ENCODE measurements at places on chromosomes 16 and 17. TPM values are rescaled to one million over a fixed set of nuclear protein-coding genes. Genes with fewer than 3 reads are reported as not detected.

GRCh38 chr17:48609759-48610281 is 997 bp downstream of the HOXB7 start:
- no peak for DNase-seq

GRCh38 chr17:32461853-32462617 is 17.7 kb downstream of the PSMD11 start:
- peak; percentile 37 for DNase-seq

DNA sequence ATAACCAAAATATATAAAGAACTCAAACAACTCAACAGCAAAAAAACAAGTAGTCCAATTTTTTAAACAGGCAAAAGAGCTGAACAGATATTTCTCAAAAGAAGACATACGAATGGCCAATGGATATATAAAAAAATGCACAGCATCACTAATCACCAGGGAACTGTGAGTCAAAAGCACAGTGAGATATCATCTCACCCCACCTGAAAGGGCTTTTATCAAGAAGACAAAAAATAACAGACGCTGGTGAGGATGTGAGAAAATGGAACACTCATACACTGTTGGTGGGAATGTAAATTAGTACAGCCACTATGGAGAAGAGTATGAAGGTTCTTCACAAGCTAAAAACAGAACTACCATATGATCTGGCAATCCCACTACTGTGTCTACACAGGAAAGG is 7.4 kb downstream of the XYLT1 start:
- no peak for DNase-seq

- DNase-seq: no peak
Measured at GRCh38 chr17:19371259-19372010, 6.9 kb upstream of the MAPK7 start.

DNA sequence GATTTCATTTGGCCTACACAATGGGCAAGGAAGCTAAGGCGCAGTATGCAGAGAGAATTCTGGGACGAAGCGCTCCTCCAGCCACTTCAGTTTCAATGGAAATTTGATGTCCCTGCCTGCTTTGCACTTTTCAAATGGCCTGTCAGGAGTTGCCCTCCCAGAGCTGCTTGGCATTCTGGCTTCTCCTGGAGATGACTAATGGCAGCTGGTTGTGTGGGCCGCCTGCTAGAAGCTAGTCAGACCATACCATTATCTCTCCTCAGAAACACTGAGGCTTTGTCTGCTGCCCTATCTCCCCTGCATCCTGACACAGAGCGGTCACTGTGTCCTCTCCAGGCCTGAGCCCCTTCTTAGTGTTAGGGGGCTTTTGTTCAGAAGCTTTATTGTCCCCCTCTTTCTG is 180.1 kb downstream of the SPECC1 start:
- DNase-seq: no peak

The RNF157 gene
- 28.7 TPM for polyA plus RNA-seq

- DNase-seq: no peak
Measured at GRCh38 chr17:50903604-50904517, 37.7 kb upstream of the TOB1 start.

The TBC1D3 gene
- polyA plus RNA-seq: not detected

DNA sequence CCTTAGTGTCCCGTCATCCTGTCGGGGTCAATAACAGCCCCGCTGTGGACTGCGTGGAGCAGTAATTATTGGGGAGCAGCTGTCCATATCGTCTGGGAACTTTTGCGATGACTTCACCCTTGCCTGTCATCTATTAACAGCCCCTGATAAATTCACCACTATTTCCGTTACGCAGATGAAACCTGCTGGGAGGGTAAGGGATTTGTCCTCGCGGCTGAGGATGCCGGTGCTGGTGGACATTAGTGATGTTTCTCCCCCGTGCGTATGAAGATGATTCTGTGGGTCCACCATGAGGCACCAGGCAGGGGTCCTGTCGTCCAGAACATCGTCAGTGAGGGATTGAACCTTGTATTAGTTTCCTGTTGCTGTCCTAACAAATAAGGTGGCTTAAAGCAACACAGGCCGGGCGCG is 1.0 kb downstream of the FLYWCH2 start:
- no peak for DNase-seq

DNA sequence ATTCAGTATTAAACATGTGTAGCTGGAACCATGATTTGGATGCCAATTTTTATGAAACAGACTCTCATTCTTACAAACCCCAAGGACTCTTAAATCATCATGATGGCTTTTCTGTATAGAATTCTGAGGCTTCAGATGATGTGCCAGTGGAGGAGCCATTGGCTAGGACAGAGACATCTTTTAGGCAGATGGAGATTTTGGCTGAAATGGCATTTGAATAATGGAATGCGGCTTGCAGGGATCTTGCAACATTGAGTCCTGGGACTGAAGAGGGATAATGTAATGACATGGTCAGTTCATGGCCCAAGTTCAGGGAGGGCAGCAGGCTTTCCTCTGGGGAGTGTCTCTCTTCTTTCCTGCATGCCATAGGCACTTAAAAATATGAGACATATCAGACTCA is 172.4 kb downstream of the ABCA8 start:
- no peak for DNase-seq

- no peak for DNase-seq
Measured at GRCh38 chr17:38587947-38588787, 17.6 kb downstream of the SRCIN1 start.

The FOXJ1 gene
- 15.5 TPM for polyA plus RNA-seq

- DNase-seq: no peak
Measured at GRCh38 chr16:49763826-49764225, 92.1 kb downstream of the ZNF423 start.

GRCh38 chr16:54309341-54309740 is 22.8 kb upstream of the IRX3 start:
- no peak for DNase-seq

GRCh38 chr17:31291820-31292219 is 5.2 kb downstream of the OMG start:
- no peak for DNase-seq

DNA sequence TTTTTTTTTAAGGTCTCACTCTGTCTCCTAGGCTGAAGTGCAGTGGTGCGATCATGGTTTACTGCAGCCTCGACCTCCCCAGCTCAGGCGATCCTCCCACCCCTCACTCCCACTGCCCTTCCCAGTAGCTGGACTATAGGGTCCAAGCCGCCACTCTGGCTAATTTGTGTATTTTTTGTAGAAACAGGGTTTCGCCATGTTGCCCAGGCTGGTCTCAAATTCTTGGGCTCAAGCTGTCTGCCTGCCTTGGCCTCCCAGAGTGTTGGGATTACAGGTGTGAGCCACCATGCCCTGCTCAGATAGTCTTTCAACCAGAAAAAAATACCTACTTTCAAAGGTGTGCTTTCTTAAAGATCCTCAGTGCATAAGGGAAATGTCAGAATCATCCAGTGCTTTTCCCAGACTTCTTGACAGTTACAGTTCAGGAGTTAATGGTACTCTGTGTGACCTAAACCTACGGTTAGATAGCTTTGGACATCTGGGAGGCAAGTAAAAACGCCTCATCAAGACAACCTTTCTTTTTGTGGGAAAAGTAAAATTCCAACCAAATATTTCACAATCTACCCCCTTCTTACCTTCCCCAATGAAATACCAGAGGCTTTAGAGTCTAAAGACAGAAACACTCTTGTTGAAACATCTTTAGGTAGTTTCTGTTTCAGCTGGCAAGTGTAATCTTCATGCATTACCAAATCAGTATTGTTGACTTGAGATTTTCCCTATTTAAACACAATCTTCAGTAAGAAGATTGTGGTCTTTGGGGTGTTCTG is 6.8 kb downstream of the RSPRY1 start:
- no peak for DNase-seq

The ZFHX3 gene
- polyA plus RNA-seq: 24.3 TPM

DNA sequence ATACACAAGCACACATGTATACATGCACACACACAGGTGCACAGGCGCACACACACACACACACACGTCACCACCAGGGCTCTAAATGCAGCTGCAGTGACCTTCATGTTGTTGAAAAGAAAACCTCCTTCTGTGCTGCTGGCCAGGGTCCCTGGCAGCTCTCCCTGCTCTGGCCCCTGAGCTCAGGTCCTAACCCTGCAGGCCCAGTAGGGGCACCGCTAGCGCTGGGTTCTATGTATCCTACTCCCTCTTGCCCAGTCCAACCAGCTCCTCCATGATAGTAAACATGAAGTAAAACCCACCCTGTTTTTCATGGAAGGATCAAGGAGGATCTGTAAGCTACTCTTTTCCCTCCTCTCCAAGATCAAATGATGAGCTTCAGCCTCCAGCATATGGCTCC is 172.8 kb downstream of the RBFOX3 start:
- DNase-seq: no peak

The CNEP1R1 gene
- polyA plus RNA-seq: 35.4 TPM

DNA sequence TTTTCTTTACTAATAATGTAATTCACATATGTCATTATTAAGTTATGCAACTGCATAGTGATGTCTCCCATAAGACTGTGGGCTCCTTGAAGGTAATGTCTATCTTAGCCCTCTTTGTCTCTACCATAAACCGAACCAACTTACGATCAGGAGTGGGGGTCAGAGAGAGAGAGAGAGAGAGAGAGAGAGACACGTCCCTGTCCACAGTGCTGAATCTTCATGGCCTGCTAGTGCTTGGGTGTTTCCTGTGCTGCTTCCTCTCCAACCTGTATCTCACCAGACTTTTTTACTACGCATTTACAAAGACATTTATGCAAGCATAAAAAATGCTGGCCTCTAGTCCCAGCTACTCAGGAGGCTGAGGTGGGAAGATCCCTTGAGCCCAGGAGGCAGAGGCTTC is 52.2 kb upstream of the HAPSTR1 start:
- DNase-seq: no peak

GRCh38 chr17:48704361-48705248 is 17.7 kb downstream of the PRAC1 start:
- no peak for DNase-seq

GRCh38 chr16:424623-425081 is 797 bp upstream of the RAB11FIP3 start:
- DNase-seq: no peak

DNA sequence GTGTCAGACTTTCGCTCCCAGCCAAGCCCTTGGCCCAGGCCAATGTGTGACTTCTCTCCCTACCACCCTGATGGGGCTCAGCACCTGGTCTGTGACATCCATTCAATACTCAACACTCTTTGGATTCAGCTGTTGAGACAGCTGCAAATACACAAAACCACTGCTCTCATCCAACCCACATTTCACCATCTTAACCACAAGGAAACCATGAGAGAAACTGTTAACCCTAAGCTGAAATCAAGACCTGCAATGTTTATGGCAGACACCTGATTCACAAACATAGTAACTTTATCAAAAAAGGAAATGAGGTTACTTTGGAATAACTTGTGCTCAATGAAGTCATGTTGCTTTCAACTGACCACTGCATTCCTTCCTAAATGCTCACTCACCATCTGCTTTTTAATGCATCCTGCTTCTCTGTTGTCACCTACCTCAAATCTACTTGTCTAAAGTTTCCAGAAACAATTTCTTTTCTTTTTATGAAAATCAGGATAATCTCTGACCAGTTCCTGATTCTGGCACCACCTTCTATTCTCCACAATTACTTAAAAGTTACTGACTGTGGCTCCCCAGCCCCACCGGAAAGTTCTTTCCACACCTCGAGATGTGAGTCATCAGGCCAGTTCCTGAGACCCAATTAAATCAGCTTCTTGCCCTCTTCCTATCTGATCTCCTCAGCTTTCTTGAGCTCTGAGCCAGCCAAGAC is 88.2 kb downstream of the NOG start:
- no peak for DNase-seq

- DNase-seq: no peak
Measured at GRCh38 chr16:8374586-8375231, 215.6 kb downstream of the TMEM114 start.

- DNase-seq: no peak
Measured at GRCh38 chr17:45131616-45132319, 547 bp downstream of the PLCD3 start.

Measured in left kidney (tissue), 8 donors.